ENCODE measurements at places on chromosomes 12 and 14. TPM values are rescaled to one million over a fixed set of nuclear protein-coding genes. Genes with fewer than 3 reads are reported as not detected.
A peak's percentile ranks its signal among the peaks of the same experiment; 100 is the strongest.

DNA sequence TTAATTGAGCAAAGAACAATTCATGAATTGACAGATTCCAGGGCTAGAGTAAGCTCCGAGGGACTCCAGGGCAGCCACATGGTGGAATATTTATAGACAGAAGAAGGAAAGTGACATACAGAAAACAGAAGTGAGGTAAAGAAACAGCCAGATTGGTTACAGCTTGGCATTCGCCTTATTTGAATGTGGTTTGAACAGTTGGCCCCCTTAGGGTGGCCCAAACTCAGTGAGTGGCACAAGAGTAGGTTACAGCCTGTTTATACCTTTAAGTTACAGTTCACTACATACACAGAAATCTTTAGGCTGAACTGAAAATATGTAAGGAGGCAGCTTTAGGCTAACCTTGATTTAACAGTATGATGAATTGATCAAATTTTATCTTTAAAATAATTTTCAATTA, 174.5 kb upstream of the CNOT2 start:
- no peak for DNase-seq

The WNT1 gene
- not detected for polyA plus RNA-seq

GRCh38 chr14:100587763-100588411, 670 bp upstream of the BEGAIN start:
- DNase-seq = no peak

DNA sequence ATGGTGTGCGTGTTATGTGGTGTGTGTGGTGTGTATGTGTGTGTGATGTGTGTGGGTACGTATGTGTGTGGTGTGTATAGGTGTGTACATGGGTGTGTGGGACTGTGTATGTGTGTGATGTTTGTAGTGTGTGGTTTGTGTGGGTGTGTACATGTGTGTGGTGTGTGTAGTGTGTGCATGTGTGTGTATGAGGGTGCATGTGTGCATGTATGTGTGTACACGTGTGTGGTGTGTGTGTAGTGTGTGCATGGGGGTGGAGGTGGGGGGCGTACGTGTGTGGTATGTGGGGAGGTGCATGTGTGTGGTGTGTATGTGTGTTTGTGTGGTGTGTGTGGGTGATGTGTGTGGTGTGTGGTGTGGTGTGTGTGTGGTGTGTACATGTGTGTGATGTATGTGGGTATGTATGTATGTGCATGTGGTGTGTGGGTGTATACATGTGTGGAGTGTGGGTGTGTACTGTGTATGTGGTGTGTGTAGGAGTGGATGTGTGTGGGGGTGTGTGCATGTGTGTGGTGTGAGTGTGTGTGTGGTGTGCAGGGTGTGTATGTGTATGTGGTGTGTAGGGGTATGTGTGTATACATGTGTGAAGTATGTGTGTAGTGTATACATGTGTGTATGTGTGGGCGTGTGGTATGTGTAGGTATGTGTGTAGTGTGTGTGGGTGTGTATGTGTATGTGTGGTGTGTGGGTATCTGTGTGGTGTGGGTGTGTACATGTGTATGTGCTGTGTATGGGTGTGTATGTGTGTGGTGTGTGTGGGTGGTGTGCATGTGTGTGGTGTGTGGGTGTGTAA, 119.8 kb upstream of the GSC start:
- DNase-seq = no peak

The CMA1 gene
- 0.52 TPM for polyA plus RNA-seq

GRCh38 chr12:50749459-50749882, 14.4 kb upstream of the ATF1 start:
- DNase-seq = no peak

DNA sequence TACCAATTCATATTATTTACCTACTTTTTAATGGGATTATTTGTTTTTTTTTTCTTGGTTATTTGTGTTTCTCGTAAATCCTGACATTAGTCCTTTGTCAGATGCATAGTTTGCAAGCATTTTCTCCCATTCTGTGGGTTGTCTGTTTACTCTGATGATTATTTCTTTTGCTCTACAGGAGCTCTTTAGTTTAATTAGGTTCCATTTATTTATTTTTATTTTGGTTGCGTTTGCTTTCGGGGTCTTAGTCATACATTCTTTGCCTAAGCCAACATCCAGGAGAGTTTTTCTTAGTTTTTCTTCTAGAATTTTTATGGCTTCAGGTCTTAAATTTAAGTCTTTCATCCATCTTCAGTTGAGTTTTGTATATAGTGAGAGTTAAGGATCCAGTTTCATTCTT, 289.9 kb downstream of the AKAP6 start:
- no peak for DNase-seq

- no peak for DNase-seq
Observed at GRCh38 chr14:59060841-59061240, 127.6 kb upstream of the DAAM1 start.

DNA sequence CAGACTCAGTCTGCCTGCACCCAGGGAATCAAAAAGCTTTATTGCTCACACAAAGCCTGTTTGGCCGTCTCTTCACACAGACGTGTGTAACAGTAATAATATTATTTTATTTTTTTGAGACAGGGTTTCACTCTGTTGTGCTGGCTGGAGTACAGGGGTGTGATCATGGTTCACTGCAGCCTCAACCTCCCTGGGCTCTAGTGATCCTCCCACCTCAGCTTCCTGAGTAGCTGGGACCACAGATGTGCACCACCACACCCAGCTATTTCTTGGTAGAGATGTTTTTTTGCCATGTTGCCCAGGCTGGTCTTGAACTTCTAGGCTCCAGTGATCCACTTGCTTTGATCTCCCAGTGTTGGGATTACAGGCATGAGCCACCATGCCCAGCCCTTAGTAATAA, 88.4 kb upstream of the DCD start:
- no peak for DNase-seq

- no peak for DNase-seq
Observed at GRCh38 chr12:95412482-95413311, 61.3 kb upstream of the METAP2 start.

The KIF5A gene
- polyA plus RNA-seq = 0.49 TPM

The PTPRO gene
- 169 TPM for polyA plus RNA-seq

The APOF gene
- polyA plus RNA-seq = 0.09 TPM

DNA sequence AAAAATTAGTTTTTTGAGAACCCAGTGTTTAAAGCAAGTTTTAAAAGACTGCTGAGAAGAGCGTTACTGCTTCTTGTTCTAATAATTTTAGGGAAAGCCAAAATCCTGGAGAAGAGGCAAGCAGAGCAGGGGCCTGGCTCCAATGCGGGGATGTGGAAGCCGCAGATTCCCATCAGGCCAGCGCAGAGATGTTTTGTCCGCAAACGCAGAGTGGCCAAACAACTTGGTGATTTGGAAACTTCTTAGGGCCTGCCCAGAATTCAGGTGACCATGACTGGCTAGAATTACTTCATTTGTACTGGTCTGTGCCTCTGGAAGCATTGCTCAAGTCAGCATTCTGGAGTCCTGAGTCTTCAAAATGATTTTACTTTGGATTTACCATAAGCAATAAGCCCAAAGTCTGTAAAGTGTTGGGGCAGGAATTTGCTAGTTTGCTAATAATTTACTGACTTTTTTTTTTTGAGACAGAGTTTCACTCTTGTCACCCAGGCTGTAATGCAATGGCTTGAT, 208.4 kb downstream of the PPM1H start:
- no peak for DNase-seq

DNA sequence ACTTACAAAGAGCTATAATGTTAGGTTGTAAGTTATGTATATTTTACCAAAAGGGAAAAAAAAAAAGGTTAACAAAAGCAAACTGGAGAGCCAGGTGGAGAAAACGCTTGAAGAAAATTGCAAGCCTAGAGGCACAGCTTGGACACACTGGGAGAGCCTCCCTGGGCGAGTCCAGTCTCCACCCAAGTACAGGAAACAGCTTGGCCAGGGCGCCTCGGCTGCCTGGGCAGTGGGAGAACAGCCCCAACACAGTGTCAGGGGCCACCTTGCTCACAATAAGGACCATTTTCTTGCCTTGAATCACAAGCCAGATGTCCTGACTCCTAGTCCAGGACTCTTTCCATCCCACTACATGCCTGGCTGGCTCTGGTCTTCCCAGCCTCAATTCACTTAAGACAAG, 33.3 kb downstream of the TTC7B start:
- DNase-seq = no peak

DNA sequence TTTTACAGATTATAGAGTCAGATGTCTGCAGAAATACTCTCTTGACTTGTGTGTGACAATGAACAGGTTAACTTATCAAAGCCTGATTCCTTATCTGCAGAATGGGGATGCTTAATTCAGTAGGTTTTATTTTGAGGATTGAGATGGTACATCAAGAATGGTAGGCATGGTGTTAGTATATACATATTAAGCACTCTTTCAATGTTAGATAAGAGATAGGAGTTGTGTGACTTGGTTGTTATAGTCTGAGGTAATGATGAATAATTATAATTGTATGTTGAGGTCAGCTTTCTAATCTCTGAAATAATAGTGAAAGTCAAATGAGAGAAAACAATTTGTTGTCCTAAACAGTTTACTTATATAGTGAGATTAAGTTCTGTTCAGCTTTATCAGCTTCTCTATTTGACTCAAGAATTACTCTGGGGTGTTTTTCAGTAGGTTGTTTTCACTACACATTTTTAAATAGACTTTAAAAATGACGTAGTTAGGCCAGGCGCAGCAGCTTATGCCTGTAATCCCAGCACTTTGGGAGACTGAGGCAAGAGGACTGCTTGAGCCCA, 11.9 kb downstream of the PALS1 start:
- no peak for DNase-seq

- no peak for DNase-seq
Observed at GRCh38 chr12:77062846-77063461, 2.4 kb downstream of the E2F7 start.

DNA sequence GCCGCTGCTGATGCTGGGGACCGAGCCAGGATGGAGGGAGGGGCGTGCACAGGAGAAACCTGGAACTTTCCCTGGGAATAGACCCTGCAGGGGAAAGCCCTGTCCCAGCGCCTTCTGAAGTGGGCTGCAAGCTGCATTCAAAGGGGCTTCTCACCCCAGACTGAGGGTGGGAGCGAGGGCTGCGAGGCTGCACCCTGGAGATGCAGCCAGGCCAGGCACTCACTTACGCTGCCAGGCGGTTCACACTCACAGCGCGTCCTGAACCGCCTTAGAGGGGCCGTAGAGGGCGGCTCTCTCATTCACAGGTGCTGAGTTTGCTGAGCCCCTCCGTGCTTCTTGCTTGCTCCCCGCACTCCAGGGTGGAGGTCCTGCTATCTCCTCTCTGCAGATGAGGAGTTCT, 208.5 kb upstream of the C14orf180 start:
- DNase-seq = no peak

- no peak for DNase-seq
Observed at GRCh38 chr14:92651106-92651757, 97.2 kb downstream of the LGMN start.

- DNase-seq = no peak
Observed at GRCh38 chr14:39766397-39767000, 334.3 kb upstream of the FBXO33 start.

- DNase-seq = no peak
Observed at GRCh38 chr12:1519642-1520041, 74.7 kb downstream of the FBXL14 start.

GRCh38 chr12:123064366-123064765, 83.9 kb downstream of the ARL6IP4 start:
- DNase-seq = no peak

DNA sequence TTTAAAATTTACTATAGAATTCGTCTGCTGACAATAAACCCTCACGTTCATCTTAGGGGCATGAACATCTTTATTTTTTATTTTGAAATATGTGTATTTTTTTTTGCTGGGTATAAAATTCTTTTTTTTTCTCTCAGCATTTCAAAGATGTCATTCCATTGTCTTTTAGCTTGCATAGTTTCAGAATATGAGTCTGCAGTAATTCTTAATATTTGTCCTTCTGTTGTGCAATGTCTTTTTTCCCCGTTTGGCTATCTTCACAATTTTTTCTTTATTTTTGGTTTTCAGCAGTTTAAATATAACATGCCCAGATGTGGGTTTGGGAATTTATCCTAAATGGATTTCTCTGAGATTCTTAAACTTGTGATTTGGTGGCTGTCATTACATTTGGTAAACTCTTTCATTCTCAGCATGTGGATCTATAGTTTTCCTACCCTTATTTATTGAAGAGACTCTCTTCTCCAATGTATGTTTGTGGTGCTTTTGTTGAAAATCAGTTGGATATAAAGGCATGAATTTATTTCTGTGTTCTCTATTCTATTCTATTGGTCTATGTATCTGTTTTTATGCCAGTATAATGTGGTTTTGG, 37.8 kb upstream of the PLBD1 start:
- DNase-seq = no peak

DNA sequence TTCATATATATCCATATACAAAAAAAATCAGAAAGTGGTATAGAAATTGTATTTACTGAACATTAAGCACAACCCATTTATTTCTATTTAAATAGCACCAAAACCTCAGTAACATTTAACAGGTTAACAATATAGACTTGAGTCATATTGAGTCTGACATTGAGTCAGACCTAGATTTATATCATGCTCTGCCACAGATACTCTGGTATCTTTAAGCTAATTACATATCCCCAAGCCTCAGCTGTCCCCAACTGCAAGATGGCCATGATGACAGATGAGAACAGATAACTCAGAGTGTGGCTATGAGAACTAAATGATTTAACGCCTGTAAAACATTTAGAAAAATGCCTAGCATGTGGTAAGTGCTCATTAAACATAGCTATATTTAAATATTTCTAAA, 40.3 kb downstream of the IFNG start:
- no peak for DNase-seq

The MYO1H gene
- polyA plus RNA-seq = 2.0 TPM

GRCh38 chr12:68190301-68190700, 30.8 kb upstream of the IFNG start:
- DNase-seq = no peak

DNA sequence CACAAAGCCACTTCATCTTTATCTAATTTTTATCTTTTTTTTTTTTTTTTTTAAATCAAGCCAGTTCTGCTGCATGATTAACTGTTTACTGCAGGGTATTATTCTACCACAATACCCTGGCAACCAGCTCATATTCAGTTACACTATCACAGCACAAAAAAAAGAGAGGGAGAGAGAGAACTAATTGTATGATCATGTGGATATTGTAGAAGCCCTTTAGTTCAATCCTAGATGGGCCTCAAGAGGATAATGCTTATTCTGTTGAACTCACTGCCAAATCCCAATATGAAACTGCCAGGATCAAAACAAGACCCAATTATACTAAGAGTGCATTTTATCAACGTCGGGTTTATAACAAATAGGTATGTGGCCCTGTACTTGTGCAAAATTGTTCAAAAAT, 51.5 kb downstream of the MED13L start:
- DNase-seq = no peak

- DNase-seq = no peak
Observed at GRCh38 chr12:88935856-88936255, 355.6 kb upstream of the KITLG start.

The RNASE9 gene
- polyA plus RNA-seq = not detected

DNA sequence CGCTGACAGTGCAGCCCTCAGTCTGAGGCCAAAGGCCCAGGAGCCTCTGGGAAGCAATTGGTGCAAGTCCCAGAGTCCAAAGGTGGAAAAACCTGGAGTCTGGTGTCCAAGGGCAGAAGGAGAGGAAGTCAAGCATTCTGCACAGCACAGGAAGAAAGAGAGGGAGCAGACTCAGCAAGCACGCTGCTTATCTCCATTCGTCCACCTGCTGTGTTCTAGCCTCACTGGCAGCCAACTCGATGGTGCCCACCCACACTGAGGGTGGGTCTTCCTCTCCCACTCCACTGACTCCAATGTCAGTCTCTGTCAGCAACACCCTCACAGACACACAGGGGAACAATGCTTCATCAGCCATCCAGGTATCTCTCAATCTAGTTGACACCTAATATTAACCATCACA, 38.8 kb downstream of the HELB start:
- DNase-seq = no peak

GRCh38 chr12:54419088-54419887, at the start of gene ITGA5:
Gene ITGA5, minus strand, starts transcription at chr12:54419266. Its CDS starts 68 bp downstream, at chr12:54419198.
- peak; percentile 37 for DNase-seq
